ENCODE measurements at places on chromosomes 16 and 17.
A peak's percentile ranks its signal among the peaks of the same experiment; 100 is the strongest.

DNA sequence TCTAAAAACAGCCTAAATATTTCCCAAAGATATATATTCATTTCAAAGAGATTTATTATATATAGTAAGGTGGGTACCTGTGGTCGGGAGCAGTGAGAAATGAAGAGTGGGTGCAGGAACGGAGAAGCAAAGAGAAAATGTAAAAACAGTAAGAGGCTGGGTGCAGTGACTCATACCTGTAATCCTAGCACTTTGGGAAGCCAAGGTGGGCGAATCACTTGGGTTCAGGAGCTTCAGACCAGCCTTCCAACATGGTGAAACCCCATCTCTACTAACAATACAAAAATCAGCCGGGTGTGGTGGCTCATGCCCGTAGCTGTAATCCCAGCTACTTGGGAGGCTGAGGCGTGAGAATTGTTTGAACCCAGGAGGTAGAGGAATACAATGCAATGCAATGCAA is 257.1 kb downstream of the BCAS3 start:
- DNase-seq, result no peak

GRCh38 chr17:17484451-17484899 is 7.7 kb downstream of the MED9 start:
- no peak for DNase-seq

DNA sequence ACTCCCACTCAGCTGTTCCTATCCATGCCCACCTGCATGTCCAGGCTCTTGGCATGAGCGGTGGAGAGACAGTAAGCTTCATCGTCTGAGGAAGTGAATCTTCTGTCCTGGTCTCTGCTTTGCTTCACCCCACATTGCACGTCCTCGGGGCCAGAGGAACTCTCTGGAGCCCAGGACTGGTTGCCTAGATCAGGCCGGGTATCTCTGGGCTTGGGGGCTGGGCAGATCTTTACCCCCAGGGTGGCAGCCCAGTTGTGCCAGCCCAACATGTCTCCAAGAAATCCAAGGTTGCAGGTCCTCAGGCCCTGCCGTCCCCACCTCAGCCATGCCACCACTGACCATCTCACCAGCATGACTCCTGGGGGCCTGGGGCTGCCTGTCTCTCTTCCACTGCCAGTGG is 58.3 kb downstream of the BEAN1 start:
- DNase-seq, result no peak

GRCh38 chr16:79914961-79915720 is 314.6 kb upstream of the MAF start:
- DNase-seq, result no peak

DNA sequence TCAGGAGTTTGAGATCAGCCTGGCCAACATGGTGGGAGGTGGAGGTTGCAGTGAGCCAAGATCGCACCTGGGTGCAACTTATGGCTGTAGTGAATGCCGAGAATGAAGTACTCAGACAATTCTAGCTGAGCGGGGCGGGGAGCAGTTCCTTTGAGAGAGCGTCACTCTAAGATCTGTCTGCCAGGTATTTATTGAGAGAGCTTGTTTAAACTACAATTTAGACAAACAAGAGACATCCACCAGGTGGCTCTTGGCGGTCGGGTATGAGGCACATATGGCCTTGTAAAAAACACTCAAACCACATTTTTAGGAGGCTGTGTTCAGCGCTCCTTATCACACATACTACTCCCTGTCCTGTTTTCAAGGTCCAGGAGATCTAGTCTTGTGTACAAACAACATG is 40.6 kb upstream of the CDH1 start:
- DNase-seq, result no peak

DNA sequence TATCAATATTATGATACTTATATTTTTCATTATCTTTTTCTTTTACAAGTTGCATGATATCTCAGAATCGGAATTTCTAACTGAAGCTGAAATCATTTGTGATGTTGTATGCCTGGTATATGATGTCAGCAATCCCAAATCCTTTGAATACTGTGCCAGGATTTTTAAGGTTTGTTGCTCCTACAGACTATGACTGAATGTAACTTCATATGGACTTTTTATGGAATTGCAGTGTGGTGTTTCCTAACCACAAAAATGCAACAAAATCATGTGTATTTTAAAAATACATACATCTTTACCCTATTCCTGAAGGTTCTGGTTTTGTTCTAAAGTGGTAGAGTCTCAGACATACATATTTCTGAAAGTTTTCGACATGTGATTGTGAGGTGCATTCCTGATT is 58.8 kb upstream of the RHBDL3 start:
- DNase-seq, result no peak

DNA sequence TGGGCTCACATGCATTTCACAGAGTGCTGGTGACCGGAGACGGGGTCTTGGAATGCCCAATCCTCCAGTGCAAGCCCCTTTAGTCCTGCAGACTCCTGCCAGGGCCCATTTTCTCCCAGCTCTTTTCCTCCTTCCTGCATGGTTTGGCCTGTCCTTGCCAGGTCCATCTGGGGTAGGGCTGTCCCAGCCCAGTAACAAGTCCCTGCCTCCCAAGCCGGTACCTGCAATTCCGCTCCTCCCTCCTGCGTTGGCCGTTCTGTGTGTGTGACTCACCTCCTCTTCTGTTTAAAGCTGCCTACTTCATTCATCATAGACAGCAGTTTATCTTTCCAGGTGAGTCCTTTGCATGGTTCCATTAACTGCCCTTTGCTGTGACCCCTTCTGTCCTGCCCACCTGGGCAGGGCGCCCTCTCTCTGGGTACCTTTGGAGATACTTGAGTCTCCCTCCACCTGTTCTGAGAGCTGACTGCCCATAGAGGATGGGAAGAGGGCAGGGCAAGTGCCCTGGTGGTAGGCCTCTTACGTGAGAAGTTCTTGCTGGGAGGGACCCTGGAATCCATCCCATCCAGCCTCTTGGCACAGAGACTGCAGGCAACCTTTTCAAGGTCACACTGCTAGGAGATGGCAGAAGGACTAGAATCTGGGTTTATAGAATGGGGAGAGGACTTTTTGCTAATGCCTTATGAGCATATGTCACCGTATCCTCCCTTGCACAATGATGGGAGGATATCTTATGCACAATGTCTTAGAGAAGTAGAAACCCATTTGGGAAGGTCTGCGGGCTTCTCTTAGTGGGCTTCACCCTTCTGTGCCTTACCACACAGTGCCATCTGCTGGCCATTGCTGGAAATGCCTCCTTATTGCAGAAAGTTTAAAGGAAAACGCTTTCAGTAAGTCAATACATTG is 29.7 kb upstream of the LGALS9 start:
- DNase-seq, result peak; percentile 44

GRCh38 chr16:58306327-58306726 is 11.5 kb upstream of the PRSS54 start:
- no peak for DNase-seq

- no peak for DNase-seq
Observed at GRCh38 chr17:1707107-1707506, 3.1 kb downstream of the TLCD2 start.

GRCh38 chr16:50711862-50712559 is 18.6 kb downstream of the NOD2 start:
- no peak for DNase-seq

GRCh38 chr17:47864791-47865216 is 13.8 kb upstream of the SP6 start:
- DNase-seq, result no peak

DNA sequence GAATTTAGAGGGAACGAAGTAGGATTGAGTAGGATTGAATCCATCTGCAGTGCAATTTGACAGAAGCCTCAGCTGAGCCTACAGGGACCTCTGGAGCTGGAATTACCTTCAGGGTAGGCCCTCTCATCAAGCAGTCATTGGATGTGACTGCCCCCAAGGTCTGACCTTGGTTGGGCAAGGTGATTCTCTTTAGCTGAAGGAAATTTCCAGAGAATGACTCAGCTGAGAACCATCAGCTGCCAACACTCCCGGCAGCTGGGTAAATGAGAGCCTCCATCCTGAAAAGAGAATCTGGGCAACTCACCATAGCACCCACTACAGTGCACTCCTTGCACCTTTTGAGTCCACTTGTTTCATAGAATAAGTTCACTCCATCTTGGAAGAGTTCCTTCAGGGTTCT is 113.5 kb upstream of the MED13 start:
- peak; percentile 24 for DNase-seq

- DNase-seq, result no peak
Observed at GRCh38 chr16:15865742-15866141, 8.9 kb upstream of the MYH11 start.

Measured in H54 (cell line).